Stimulated activated CD8-positive, alpha-beta memory T cell treated with anti-CD3 and anti-CD28 coated beads, Interleukin-4, amount 100 ng/mL, for 48 hours (primary cell): ENCODE measurements at places on chromosomes 4 and X.

DNA sequence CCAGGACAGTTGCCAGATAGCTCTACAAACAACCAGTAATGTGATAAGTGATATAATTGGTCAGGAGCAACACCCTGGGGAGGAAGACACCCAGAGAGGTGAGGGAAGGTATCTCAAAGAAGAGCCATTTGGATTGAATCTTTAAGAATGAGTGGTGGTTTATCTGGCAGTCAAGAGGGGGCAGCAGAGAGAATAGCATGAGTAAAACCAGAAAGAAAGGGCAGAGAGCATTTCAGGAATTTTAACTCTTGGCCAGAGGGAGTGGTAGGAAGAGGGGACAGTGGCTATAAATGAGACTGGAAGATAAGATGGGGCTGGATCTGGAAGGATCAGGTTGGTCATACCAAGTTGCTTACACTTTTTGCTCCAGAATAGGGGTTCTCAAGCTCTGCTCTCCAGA lies 5.9 kb upstream of the SEPTIN6 start:
- no peak for DNase-seq

- DNase-seq, result no peak
These were observed 62.2 kb downstream of the STOX2 start for GRCh38 chr4:183967266-183967665.

DNA sequence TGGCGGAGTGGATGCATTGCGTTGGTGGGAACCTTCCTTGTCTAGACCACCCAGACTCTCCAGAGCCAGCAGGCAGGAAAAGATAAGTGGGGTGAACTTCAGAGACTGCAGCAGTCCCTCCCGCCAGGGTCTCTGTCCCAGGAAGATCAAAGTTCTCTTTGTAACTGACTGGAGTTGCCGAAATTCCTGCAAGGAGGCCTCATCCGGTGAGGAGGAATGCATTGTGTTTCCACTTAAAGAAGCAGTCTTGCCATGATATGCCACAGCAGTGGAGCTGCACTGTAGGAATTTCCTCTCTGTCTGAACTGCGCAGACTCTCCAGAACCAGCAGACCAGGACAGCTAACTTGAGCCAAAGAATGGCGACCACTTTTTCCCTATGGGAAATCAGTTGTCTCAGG lies 1190.4 kb downstream of the TECRL start:
- no peak for DNase-seq

DNA sequence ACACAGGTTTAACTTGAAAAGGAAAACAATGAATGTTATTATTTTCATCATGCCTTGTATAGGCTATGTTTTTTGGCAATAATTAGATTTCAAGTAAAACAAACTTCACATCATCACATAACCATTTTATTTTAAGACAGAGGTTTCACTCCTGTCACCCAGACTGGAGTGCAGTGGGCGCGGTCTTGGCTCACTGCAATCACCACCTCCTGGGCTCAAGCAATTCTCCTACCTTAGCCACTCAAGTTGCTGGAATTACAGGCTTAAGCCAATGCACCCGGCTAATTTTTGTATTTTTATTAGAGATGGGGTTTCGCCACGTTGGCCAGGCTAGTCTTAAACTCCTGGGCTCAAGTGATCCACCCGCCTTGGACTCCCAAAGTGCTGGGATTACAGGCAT lies 658.6 kb upstream of the ATOH1 start:
- no peak for DNase-seq

DNA sequence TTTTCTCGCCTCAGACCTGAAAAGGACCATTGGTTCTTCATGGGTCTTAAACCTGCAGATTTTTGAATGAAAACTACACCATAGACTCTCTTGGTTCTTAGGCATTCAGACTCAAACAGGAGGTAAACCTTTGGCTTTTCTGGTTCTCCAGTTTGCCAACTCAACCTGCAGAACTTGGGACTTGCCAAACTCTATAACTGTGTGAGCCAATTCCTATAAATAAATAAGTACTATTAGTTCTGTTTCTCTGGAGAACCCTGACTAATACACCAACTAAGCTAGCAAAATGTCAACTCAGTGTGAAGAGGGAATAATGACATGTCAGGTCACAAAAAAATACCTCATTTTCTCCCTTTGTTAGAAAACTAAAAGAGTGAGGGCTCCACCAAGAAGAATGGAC lies 374.6 kb downstream of the RAB28 start:
- no peak for DNase-seq

- no peak for DNase-seq
These were observed 9.3 kb upstream of the SH3TC1 start for GRCh38 chr4:8189551-8190466.

GRCh38 chr4:113674251-113674650 lies 87.3 kb downstream of the CAMK2D start:
- no peak for DNase-seq

GRCh38 chr4:53361451-53361850 lies 4.4 kb downstream of the SCFD2 start:
- DNase-seq, result no peak

DNA sequence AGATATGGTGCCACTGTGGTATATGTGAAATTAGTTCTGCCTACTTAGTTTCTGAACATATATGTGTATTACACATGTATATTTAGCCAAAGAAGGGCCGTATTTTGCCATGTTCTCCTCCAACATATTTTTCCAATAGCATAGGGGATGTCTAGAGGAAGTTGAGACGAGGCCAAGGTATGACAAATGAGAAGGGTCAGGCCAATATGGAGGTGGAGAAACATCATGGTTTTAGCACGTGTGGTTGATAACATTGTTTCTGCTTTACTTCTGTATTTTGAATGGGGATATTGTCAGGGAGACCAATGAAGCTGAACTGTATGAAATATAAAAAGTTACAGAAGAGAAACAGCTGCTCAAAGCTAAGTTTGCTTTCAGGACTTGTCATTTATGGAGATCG lies 246.7 kb upstream of the TLL1 start:
- DNase-seq, result no peak

- DNase-seq, result peak; percentile 26
These were observed 1.1 kb downstream of the SLC25A6 start for GRCh38 chrX:1390621-1391369.

- no peak for DNase-seq
These were observed 86.1 kb downstream of the SYNPO2 start for GRCh38 chr4:118974758-118975157.

GRCh38 chrX:925652-926061 lies 286.8 kb downstream of the CRLF2 start:
- no peak for DNase-seq

GRCh38 chr4:82614838-82615449 lies 53.2 kb upstream of the TMEM150C start:
- DNase-seq, result no peak

DNA sequence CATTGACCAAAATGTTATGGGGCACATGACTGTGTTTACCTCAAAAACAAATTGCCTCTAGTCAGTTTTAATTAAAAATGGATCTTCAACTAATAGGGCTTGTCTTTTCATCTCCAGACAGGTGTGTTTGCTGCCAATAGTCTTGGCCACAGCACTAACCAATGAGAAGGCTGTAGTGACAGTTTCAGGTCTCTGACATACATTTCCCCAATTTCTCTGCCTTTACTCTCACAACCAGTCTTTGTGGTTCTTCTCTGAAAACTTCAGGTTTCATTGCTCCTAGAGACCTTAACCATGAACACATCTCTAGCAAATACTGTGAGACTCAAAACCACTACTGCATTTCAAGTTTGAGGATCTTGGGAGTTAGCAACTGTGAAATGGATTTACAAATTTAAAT lies 3.5 kb upstream of the EDNRA start:
- DNase-seq, result no peak

DNA sequence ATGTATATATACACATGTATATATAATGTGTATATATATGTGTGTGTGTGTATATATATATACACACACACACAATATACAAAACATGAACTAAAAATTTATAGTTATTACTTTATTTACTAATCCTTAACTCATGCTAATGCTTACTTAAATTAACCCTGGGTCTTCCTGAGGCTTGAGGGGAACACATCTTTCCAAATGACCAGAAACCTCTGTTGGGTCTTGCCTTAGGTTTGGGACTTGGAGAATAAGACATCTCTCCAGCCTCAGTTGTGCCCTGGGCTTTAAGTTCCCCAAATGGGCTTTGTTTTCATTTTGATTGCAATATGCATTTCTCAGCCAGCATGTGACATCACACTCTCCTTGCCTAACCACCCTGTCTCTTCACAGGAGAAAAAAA lies 7.7 kb downstream of the GEMIN8 start:
- DNase-seq, result no peak

GRCh38 chr4:139279760-139280620 lies at the start of gene MGARP:
TSS of gene MGARP (minus strand) at chr4:139280225. CDS start at chr4:139280158, 67 bp downstream.
- DNase-seq, result peak; percentile 52

GRCh38 chrX:2712890-2713840 lies 22.1 kb downstream of the CD99 start:
- no peak for DNase-seq

- DNase-seq, result no peak
These were observed 1.6 kb downstream of the SCML1 start for GRCh38 chrX:17738737-17739535.

DNA sequence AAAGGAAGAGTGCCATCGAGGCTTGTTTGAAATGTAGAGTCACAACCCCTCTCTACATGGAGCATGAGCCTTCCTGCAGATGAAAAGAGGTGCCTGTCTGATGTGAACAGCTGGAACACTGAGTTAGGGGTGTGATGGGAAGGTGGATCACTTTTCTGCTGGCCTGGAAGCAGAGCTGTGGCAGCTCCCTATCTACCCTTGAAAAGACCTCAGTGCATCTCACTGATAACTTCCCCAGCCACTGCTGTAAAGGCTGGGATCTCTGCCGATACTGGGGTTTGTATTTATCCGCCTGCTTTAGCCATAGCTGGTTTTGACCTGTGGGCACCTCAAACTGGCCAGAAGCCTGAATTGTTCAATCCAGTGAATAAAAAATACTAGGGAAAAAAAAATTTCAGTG lies 46.8 kb downstream of the HPGD start:
- no peak for DNase-seq

DNA sequence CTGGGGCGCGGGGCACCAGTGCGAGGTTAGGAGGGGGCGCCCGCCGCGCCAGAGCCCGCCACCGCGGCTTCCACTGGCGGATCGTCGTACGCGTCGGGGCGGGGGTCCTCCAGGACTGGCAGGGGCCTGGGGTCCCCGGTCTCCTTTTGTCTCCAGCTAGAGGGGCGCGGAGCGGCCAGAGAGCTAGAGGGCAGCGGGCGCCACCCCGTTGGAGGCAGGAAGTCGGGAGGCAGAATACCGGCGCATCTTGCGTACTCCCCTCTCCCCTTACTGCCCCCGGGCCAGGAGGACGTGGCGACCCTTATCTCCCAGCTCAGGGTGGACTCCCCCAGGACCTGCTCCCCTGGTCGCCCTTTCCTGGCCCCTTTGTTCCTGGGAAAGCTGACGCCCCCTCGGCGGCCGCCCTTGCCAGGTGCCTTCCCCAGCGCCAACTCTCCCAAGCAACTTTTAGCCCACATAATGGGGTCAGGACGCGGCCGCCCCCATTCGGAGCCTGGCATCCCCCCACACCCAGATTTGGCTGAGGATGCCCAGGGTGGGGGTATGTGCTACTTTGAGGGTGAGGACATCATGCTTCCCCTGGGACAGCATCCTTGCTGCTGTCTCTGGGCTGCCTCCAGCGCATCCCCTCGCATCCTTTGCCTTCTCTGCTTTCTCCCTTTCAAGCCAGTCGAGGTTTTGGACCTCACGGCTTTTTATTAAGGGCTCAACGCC lies 933 bp downstream of the CNKSR2 start:
- peak; percentile 29 for DNase-seq

DNA sequence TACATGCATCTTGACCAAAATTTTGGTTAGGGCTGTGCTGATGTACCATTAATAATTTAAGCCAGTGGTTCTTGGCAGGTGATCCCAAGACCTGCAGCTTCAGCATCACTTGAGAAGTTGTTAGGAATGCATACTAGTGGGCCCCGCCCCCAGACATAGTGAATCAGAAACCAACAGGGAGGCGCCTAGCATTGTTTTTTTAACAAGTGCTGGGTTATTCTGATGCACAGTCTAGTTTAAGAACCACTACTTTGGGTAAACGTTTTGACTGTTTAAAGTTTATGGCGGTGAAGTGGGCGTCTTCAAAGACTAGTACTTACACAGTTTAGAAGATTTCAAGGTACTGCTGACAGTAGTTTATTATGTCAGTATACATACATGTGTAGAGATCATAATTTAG lies 23.6 kb downstream of the FAM199X start:
- no peak for DNase-seq

- DNase-seq, result no peak
These were observed 1068.7 kb downstream of the STPG2 start for GRCh38 chr4:97074531-97074930.

DNA sequence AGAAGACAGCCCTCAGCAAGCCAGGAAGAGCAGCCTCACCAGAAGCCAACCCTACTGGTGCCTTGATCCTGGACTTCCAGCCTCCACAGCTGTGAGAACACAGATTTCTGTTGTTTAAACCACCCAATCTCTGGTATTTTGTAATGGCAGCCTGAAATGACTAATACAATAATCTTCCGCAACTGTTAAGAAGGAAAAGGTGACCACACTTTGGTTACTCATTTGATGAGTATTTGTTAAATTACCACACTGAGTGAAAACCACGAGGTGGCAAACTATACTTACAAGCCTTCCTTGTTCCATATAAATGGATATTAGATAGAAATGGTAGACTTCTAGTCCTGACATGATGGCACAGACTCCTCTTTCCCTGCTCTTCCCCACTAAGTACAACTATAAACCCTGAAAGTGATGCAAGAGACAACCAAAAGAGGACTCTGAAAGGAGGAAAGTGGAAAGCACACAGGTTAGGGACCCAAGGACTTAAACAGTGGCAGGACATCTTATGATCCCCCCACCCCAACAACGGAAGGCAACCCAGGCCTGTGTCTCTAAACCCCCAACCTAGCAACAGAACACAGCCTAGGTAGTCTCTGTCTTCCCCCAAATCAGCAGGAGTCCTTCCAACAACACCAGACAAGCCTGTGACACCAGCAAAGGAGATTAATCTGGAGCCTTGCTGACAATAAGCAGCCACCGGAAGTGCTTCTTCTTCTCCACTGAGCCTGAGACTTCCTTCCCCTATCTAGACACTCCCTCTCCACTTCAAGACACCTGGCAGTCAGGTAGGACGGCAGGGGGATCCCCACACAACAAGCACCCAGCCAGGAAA lies 12.3 kb downstream of the ZNF182 start:
- no peak for DNase-seq

DNA sequence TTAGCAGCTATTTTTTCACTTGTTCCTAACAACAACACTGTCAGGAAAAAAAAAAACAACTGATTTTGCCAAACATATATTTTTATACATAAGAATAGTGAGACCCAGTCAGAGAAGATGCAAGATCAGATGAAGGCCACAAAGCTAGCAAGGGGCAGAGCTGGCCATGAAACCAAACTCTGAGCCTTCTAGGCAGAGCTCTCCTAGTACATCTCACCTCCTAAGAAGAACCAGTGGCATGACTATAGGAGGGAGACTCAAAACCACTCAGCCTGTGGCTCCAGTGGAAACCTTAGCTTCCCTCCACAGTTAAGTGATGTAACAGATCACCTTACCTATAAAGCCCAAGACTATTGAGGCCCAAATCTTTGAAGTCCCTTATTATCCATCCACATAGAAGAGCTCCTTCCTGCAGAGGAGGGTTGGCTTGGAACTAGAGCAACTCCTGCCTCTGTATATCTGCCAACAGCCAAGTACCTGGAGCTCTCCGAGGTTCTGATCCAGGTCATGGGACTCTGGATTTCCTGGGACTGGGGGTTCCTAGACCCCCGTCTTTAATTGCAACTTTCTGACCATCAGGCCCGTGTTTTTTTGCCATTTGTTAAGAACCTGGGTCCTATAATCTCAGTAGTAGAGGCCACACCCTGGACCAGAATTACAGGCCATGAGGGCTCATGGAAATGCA lies 136.5 kb downstream of the SH3KBP1 start:
- no peak for DNase-seq

- no peak for DNase-seq
These were observed 58.2 kb downstream of the ARSJ start for GRCh38 chr4:113921089-113921794.

- DNase-seq, result peak; percentile 63
These were observed 27.0 kb downstream of the EIF2S3 start for GRCh38 chrX:24081661-24082154.
